ENCODE measurements at places on chromosomes 6 and 20.

DNA sequence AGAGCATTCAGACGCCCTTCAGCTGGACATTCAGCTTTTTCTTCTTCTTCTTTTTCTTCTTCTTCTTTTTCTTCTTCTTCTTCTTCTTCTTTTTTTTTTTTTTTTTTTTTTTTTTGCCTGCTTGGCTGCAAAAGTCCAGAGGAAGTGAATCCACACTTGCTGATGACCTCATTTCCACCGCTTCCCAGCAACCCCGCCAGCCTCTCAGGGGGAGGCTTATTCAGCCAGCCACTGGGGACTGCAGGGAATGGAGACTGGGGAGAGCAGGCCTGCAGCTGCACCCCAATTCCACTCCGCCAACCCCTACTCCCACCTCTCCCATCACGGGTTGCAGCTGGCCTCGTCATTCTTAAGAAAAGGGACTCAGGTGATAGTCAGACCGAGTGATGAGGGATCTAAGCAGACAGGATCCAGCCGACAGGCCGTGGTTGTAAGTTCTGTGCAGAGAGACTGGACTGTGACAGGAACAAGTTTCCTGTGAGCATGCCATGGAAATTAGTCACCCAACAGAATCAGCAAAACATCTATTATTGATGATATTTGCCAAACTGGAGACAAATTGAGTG is 59.0 kb upstream of the QKI start:
- no peak for DNase-seq

- DNase-seq: no peak
Observed at GRCh38 chr6:144886682-144887081, 601.5 kb downstream of the UTRN start.

DNA sequence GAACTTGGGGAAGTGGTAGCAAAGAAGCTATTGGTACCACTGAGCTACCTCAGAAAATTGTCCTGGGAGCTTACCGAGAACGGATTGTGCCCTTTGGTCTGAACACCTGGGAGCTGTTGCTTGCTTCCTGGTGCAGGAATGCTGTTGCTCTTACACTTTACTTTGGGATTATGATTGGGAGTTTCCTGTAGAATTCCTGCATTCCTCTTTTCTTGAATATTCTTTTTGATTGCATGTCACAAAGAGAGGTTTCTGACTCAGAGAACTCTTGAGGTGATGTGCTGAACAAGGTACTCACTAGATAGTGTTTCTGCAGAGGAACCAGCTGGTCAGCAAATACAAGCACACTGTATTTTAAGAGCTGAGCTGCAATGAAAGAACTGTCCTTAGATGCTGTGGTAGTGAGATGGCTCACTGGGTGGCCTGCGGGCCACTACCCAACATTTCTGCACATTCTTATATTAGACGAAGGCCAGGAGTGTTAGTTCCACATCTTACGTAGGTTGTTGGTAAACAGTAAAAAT is 35.0 kb downstream of the LRRC1 start:
- DNase-seq: no peak

DNA sequence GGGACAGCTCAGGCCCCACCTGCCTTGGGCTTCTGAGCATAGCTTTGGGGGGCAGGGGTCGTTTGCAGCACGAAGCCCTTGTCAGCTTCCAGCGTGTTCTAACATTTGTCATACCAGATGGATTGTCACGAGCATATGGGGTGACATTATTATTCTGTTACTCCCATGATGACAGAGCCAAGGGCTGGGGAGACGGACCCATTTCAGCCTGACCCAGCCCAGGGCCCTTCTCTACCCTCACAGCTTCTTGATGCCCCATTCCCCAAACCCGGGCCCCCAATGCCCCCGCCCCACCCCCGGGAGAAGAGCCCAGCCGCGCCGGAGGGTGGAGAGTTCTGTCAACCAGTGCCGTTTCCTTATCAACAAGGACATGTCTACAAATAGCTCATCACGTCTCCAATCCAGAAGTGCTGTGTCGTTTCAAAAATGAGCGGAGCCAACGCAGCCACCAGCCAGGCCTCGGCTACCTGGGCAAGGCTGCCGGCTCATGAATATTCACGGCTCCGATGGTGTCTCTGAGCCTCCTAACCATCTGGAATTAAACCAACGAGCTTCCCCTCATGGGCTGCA is 9.6 kb upstream of the CHRNA4 start:
- no peak for DNase-seq

- no peak for DNase-seq
Observed at GRCh38 chr6:41986339-41986738, 44.7 kb upstream of the CCND3 start.

DNA sequence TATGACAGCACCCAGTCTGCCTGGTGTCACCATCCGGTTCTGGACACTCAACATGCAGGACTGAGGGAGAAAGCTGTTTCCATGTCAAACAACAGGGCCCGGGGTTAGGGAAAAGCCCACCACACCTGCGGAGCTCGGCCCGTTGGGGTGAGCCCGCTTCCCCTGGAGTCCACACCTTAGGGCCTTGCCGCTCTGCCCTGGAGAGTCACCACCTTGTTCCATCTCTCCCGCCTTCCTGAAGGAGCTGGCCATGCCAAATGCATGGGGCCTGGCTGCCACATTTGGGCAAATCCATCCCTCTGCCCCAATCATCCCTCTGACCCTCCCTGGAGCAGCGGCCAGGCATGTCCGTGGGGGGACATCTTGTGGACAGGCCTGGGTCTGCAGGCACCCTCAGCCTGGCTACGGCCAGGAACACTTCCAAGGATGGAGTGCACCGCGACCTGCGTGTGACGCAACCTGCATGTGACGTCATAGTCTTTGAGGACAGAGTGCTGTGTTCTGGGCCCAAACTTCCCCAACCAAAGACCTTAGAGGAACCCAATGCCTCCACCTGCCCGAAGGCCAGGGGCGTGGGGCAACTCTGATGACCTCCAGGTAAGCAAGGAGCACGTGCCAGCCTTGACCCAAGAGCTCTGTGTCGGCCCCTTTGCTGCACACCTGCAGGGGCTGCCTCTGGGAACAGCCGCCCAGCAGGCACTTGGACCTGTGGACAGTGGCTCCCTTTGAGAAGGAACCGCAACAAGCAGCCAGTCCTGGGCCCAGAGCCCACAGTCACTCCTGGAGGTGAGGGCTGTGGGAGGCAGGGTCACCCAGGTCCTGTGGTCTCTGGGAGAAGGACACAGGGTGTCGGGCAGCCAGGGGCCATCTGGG is 1.7 kb downstream of the CABLES2 start:
- no peak for DNase-seq

DNA sequence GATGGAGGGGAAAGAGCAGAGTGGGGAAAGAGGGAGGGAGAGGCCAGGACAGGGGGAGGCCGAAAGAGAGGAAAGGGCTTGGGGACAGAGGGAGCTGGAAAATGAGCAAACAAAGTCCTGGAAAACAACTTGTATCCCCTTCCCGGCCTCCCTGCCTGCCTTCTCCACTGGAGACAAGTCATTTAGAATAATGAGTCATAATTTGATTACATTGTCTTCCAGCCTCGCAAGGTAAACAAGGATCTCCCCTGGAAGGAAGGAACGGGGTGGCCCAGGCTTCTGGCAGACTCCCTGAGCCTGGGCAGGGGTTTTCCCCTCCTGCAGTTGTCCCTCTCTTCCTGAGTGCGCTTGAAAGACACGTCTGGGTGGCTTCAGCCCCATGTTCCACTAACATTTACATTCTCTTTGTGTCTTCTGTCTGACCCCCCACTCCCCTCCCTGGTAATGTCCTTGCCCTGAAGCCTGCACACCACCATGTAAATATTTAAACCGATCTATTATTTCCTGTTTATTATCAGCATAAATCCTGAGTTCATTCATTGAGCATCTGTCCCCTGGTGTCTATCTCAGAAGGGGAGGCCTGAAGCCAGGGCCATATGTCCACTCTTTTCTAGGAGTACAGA is 12.1 kb upstream of the MRPS18A start:
- no peak for DNase-seq

DNA sequence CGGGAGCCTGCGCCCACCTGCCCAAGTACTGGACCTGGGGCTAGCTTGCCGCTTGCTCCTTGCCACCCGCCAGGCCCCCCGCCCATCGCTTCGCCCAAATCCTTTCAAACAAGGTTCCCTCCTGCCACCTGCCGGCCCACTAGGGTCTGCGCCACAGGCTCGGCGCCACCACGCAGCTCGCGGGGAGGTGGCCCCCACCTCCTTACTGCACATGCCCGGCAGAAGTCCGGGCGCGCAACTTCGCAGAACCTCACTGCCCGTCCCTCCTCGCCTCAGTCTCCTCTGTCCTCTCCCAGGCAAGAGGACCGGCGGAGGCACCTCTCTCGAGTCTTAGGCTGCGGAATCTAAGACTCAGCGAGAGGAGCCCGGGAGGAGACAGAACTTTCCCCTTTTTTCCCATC is 11.2 kb downstream of the GNAS-AS1 start:
- DNase-seq: no peak

DNA sequence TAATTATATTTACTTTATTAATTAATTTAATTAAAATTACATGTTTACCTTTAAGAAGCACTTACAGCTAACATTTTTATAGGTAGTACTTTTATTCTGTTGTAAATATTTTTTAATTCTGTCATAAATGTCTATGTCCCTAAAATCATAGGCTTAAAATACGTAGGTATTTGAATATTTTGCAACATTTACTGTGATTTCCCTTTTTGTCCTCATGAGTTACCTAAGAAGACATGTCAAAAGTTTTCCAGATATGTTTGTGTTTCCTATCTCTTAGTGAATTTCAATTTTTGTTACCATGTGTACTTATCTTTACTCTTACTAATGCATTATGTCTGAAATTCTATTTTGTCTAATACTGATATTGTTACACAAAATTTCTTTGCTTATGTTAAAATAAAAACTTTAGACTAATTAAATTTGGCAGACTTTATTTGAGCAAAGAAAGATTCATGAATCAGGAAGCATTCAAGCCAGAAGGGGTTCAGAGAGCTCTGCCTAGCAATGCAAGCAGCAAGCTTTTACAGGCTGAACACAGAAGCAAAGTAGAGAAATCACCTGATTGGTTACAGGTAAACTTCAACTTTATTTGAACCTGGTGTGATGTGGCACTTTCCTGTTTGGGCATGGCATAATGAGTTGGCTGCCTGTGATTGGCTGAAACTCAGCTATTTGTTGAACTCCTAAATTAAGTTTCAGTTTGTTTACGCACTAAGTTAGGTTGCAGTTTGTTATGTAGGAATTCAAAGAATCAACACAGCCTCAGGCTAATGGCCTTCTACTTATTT is 123.2 kb upstream of the TMEM170B start:
- no peak for DNase-seq

- no peak for DNase-seq
Observed at GRCh38 chr6:109472132-109472995, 10.7 kb downstream of the ZBTB24 start.

GRCh38 chr20:15196547-15197255 is 859.3 kb upstream of the FLRT3 start:
- DNase-seq: no peak
